OCI-LY7 (cell line): ENCODE measurements at places on chromosomes 7 and 10.
A peak's percentile ranks its signal among the peaks of the same experiment; 100 is the strongest.

DNA sequence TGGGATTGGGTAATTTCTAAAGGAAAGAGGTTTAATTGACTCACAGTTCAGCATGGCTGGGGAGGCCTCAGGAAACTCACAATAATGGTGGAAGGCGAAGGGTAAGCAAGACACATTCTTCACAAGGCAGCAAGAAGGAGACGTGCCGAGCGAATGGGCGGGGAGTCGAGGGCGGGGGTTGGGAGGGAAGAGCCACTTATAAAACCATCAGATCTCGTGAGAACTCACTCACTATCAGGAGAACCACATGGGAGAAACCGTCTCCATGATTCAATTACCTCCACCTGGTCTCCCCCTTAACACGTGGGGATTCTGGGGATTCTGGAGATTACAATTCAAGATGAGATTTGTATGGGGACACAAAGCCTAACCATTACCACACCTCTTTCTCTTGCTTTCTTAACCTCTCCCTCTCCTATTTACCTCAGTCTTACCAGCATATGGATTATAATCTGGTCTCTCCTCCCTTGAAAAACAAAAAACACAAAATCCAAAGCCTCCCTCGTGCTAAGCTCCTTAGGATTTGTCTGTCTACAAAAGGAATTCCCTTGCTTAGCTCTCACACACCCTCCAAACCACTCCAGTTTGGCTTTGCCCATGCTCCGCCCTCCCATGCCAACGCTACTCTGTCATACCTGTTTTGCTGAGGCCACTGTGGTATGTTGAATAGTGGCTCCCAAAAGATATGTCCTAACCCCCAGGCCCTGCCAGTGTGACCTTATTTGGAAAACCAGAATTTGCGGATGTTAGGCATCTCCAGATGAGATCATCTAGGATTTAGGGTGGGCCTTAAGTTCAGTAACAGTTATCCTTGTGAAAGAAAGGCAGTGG, 19.6 kb upstream of the EFCAB10 start:
- DNase-seq = no peak

DNA sequence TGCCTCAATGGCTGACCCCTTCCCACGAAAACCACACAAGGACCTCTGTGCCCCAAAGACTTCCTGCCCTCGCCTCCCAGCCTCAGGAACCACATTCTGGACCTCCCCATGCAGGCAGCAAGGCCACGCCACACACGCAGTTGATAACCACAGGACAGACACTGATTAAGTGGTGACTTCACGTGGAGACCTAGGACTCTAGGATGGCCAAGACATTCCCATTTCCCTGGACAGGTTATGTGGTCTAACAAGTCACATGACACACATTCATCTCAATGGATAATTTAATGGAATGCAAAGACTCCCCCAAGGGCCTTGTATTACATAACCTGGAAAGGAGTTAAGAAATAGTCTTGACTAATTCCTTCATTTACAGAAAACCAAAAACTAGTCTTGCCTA, 110.2 kb downstream of the LARP4B start:
- no peak for DNase-seq

- no peak for DNase-seq
These were observed 6.1 kb downstream of the ECD start for GRCh38 chr10:73161662-73162061.

- no peak for DNase-seq
These were observed 190.0 kb downstream of the CFTR start for GRCh38 chr7:117669818-117670217.

DNA sequence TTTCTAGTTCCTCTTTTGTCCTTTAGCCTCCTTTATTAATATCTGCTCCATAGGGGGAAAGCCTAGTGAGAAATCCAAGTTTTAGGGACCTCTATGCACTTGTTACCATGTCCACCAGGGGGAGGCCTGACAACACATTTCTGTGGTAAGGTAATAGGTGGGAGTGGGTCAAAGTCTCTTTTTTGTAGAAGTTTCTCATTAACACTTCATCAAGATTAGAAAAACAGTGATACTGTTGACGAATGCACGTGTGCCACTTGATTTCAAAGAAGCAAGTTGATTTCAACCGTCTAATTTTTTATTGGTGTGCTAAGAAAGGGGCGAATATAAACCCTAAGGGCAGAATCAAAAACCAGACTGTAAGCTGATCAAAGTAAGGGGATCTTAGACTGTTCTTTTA, 30.6 kb downstream of the CISD1 start:
- DNase-seq = peak; percentile 70

DNA sequence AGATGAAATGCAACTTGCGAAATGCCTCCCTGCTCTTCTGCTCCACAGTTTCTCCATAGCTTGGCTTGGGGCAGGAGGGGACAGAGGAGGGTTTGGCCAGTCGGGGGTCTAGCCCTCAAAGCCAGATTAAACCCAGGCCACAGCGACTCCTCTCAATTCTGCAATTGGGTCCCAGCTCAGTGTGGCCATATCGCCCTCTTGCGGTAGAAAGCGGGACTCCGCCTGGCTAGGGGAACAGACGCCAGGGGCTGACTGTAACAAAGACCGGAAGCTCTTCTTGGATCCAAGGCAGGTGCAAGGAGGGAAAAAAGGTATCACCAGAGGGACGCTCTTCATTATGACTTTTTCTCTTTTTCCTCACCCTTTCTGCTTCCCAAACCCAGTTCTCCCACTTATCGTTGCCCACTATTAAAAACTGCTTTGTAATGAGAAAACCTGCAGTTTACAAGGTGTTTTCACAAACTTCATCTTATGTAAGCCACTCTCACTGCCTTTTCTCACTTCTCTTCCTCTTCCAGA, 36.6 kb upstream of the TNPO3 start:
- peak; percentile 86 for DNase-seq

- DNase-seq = no peak
These were observed 42.4 kb upstream of the GDF10 start for GRCh38 chr10:47257396-47258120.

DNA sequence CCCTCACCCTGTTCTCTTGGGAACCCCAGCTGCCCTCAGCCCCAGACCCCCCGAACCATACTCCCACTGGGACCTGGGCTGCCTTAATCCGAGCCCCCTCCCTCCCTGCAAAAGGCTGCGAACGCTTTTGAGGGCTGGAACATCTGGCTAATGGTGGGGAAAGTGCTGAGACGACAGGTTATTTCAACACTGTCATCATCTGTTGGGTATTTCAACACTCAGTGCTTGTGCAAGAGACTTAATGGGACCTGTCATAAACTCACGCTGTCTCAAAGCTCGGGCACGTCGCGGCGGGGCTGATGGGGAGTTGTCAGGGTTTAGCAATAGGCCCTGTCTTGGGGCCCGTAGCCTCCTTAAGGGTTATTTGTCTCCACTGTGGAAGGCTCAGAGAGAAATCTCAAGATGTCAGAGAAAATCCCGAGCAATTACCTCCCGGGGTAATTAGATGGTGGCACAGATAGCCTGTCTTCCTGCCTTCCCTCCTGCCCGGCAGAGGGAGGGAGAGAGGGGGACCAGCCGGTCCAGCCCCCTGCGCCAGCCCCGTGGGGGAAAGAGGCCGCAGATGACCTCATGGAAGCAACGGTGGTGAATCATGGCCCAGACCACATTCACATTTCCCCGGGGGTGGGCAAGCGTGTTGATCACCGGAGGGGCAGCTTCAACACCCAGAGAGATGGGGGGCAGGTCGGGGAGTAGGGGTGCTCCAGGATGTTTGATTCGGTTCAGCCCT, 88.7 kb upstream of the MYL10 start:
- no peak for DNase-seq

DNA sequence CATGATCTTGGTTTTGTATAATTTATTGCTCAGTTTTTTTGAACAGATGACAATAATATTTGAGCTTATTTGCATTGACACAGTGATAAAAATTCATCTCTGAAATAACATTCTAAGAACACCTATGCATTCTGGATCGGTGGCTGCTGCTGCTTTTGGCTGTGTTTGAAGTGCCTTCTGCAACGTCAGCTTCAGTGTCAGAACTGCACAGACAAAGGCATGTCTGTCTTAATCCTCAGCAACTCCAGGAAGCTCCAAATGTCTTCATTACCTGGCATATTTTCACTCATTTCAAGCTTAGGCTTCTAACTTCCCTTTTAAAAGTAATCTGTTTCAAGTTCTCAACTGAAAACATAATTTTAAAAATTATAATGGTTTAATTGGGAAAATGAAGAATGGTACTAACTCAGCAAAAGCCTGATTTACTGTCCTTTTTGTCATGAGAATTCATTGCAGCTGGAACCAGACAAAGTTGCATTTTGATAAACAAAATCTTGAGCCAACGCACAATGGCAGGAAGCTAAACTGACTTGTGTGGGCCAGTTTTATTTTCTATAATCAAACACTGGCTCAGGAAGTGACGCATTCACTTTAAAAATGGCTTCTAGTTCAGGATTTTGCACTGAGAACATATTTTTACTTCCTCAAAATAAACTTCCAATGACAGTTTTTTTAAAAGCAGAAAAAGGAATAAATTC, 38.7 kb downstream of the NPS start:
- DNase-seq = no peak

DNA sequence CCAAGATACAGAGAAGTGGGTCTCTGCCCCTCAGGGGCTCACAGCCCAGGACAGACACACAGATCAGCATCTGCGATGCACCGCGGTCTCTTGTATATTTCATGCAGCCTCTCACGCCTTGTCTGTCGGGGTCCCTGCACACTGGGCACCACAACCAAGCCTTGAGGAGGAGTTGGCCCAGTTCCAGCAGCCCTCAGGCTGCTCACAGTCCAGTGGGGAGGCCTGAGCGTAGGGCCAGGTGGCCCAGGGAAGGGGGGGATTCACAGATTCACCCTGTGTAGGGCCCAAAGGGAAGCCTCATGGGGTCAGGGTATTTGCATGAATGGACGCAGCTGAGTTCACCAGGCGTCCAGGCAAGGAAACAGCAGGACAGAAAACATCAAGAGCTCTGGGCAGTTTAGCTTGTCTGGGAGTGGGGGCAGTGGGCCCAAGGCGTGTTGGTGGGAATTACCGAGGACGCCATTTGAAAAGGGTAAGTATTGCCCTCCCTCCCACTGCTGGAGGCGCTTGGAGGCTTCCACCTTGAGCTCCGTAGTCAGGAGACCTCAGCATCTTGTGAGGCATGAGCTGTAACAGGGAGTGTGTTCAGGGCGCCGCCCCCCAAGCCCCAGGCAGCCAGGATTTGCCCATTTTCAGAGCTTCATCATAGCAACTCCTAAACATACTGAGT, 129.1 kb upstream of the CHST15 start:
- peak; percentile 37 for DNase-seq

DNA sequence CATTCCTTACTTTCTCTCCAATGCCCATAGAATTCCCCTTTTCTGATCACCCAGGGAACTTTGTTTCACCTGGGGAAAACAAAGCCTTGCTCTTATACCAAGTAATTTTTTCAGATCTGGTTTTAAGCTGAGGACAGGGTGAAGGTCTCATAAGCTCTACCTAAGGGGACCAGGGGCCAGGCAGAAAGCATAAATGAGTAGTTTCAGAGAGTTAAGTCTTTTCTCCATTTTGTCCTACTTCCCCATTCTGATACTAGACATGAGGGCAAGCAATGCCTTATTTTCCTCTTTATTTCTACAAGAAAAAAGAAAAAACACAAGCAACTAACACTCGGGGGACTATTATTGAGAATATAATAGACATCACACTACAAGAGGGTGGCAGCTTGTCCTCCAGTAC, 2.9 kb downstream of the AKR1D1 start:
- no peak for DNase-seq

DNA sequence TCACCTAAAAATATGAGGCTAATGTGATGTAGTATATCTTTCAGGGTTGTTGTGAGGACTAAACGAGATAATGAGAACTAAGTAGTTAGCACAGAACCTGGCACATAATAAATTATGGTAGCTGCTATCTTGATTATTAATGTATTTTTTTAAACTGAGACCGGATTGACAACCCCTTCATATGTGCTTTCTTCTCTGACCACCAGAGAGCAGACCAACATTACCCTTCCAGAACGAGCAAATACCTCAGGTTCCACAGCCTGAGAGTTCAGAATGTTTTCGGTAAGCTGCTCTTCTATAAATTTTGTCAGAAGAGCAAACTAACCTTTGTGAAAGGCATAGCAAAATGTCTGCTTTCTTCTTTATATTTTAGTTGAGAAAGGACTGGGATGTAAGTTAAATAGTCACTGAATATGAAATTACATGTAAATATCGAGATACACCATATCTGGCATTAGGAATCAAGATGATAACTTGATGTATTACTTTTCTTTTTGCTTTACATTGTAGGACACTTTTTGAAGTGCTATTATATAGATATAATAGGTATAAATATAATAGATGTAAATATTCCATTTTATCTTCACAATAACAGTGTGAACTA, 13.6 kb upstream of the BPGM start:
- peak; percentile 61 for DNase-seq

GRCh38 chr10:113565364-113565763, 12.5 kb downstream of the HABP2 start:
- DNase-seq = no peak

GRCh38 chr10:112775892-112776674, 174.0 kb upstream of the TCF7L2 start:
- no peak for DNase-seq

DNA sequence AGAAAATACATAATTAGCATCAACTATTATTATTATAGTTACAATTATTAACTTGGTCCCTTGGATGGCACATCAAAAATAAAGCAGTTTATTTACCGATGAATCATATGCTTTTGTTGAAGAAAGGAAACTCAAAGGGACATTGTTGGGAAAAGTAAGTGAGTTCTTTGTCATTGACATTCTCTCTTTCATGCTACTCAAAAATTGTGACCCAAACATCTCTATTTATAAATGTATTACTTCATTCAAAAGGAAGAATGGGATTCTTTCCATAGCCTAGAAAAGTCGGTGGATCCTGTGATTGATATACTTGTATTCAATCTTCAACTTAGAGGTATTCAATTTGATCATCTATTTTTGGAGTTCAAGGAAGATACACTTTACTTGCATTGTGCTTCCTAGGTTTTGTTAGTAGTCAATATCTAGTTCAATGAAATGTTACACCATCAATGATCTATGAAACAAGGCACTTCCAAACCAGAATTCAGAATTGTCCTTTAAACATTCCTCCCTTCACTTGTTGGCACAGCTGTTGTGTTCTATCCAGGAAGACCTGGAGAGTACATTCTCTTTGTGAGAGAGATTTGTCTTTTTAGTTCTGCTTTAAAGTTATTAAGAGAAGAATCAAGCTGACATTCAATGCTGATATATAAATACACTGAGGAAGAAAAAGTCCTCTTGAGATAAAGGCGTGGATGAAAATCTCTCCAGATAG, 235.2 kb downstream of the TMEM26 start:
- no peak for DNase-seq
